Motor neuron (in vitro differentiated cells): ENCODE measurements at places on chromosomes 2 and 18.

- peak; percentile 82 for ATAC-seq
Measured at GRCh38 chr18:46276748-46277147, 172.6 kb downstream of the HAUS1 start.

DNA sequence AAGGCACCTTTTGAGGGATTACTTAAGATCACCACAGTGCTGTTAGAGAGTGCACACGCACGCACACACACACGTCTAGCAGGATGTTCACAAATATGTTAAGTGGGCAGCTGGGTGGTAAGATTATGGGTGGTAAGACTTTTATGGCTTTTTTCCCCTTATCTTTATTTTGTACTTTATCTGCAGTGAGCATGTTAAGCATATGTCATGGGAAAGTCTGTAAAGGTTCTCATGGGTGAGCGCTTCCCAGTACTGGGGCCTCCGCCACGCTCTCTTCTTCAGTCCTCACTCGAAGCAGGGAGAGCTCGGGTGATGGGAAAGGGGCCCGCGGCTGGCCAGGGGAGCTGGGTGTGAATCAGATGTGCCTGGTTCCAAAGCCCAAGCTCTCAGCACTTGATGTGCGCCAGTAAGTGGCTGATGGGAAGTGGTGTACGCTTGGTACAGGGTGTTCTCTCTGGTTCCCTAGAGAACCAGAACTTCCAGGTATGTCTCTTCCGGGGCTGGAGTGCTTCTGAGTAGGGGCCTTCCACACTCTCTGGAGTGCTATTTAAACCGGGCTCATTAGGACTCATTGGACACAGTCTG lies 83.9 kb upstream of the YWHAQ start:
- ATAC-seq: no peak

GRCh38 chr2:172777431-172777830 lies 41.8 kb downstream of the RAPGEF4 start:
- ATAC-seq: no peak

DNA sequence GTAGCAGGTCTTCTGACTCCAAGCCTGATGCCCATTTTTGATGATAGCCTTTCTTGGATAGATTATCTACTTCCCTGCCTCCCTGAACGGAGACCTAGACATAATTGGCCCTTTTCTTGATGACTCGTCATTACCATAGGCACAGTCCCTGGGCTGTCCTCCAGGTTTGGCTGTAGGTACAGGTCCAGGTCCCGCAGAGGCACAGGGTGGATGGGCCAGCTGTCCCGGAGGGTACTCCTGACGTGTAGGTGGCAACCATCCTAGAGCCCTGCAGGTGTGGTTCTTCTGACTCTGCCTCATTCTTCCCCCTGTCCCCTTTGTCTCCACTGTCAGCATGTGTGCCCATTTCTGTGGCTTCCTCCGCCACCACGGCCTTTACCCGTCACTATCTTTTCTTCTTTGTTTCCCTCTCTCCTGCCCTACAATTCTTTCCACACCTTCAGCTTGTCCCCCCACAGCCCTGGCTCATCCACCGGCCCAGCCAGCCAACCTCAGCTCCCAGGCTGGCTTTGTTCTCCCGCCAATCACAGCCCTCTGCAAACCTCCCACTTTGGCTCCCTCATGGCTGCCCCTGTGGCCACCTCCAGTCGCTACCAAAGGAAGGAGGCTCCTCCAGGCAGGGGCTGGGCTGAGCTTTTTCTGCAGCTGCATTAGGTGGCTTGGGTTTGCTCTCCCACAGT lies 102.8 kb downstream of the SMAD7 start:
- ATAC-seq: peak; percentile 47

DNA sequence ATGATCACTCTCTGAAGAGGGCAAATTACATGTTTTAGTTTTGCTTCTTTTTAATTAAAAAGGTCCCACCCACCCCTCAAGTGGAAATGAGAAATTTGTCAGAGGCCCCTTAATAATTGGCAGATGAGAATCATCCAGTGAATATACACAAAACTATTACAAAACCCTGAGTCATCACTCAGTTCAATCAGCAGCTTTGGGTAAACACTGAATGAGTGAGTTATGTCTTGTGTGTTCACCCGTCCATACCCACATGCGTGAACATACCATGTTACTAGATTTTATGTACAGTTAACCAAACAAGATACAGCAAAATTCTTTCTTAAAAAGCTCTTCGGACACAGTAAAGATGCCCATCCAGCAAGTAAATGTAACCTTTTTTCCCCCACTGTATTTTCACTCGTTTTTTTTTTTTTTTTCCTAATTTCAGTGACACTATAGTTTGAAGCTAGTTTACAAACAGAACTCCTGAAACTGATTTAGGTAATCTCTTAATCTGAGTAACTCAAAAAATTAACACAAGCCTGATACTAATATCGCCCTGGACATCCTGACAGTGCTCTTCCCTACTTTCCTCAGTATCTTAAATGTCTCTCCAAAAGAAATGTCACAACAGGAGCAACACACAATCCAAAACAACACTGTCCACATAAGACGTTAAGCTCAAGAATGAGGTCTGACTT lies 1.4 kb downstream of the PSME4 start:
- ATAC-seq: peak; percentile 5

GRCh38 chr2:227373389-227373788 lies 5.7 kb downstream of the TM4SF20 start:
- no peak for ATAC-seq

- peak; percentile 84 for ATAC-seq
Measured at GRCh38 chr2:170420961-170421687, 243.2 kb downstream of the MYO3B start.
